ENCODE measurements at places on chromosomes 16 and 17.

- no peak for DNase-seq
Observed at GRCh38 chr16:17780181-17780580, 309.4 kb upstream of the XYLT1 start.

DNA sequence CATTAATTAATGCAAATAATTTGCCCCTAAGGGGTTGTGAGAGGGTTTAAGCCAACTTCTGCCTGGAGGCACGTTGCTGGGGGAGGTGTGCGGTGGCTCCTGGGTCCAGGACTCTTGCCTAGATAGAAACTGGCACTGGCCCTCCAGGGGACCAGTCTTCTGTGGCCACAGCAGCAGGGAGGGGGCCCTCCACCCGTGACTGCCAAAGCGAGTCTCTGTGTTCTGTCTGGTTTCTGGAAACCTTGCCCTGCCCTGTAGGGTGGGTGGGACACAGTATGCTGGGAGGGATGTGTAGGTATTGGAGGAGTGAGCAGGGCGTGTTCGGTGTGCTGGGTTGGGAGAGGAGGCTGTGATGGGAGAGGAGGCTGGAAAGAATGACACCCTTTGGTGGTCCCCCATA lies 78.8 kb downstream of the TBC1D16 start:
- no peak for DNase-seq

- no peak for DNase-seq
Observed at GRCh38 chr17:6507535-6507934, 48.8 kb downstream of the PITPNM3 start.

DNA sequence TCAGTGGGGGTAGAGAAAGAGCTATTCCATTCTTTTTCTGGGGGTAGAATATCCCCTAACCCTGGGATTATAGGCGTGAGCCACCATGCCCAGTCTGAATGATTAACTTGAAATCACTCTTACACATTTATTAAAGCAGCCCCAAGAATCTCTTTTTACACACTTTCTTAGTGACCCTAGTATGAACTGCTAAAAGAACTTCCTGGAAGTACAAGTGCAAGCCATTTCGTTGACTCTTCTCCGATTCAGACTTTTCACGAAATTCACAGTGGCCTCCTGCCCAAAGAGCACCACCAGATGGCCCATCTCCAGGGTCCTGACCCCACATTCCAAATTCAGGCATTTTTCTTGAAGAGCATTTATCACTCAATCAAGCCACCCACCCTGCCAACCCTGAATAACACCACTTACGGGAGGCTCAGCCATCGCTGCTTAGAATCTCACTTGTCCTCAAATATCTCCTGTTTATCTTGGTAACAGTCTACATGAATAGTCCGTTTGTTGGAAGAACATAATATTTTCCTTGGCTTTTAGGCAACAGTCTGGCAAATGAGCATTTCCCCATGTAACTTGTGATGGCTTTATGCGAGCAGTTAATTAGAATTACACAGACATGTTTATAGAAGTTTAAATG lies 28.0 kb downstream of the ZNF423 start:
- no peak for DNase-seq

- DNase-seq, result peak; percentile 49
Observed at GRCh38 chr17:76558198-76559095, 18.6 kb downstream of the PRCD start.

DNA sequence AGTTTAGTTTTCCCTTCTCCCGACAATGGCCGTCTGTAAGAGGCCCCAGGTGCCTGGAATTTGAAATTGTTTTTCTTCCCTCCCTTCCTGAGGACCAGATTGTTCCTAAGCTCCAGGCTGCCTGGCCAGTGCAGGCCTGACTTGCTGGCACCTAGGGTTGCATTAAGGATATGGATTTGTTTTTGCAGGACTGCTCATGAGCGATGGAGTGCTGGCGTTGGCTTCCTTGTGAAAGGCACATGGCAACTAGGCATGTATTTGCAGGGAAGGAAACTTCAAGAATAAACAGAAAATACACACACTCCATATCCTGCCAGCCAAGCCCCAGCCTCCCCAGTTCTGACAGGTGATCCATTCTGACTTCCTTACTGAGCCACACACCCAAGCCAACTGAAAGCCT lies 25.5 kb upstream of the SOX9 start:
- no peak for DNase-seq

- no peak for DNase-seq
Observed at GRCh38 chr17:19290066-19290705, 53.0 kb downstream of the EPN2 start.

DNA sequence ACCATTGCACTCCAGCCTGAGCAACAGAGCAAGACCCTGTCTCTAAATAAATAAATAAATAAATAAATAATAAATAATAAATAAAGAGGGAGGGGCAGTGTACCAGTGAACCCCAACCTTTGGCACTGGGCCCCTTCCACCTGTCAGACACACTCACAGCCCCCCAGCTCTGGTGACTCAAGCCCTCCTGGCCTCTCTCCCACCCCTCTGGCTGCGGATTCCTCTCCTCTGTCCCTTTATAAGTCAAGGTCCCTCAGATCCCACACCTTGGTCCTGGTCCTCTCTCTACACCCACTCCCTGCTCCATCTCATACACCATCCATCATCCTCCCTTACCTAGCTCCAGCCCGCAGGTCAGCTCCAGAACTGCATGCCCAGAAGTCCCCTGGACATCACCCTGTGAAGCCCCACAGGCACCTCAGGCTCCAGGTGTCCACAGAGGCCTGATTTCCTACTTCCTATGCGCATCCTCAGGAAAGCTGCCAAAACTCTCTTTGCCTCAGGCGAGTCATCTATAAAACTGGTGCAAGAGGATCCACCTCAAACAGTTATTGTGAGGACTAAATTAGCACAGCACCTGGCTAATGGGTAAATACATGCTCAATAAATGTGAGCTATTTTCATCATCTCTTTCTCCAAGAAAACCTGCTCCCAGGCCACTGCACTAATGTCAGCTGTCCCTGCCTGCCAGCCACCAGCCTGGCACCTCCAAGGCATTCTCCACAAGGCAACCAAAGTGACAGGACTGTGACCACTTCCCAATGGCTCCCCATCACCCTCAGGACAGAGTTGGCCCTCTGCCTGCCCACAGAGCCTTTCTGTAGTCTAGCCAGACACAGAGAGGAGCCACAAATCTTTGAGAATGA lies 46.8 kb downstream of the BEAN1 start:
- DNase-seq, result no peak

GRCh38 chr16:70418274-70418992 lies 20.5 kb downstream of the ST3GAL2 start:
- no peak for DNase-seq

GRCh38 chr16:15775663-15776304 lies 81.0 kb downstream of the MYH11 start:
- no peak for DNase-seq

DNA sequence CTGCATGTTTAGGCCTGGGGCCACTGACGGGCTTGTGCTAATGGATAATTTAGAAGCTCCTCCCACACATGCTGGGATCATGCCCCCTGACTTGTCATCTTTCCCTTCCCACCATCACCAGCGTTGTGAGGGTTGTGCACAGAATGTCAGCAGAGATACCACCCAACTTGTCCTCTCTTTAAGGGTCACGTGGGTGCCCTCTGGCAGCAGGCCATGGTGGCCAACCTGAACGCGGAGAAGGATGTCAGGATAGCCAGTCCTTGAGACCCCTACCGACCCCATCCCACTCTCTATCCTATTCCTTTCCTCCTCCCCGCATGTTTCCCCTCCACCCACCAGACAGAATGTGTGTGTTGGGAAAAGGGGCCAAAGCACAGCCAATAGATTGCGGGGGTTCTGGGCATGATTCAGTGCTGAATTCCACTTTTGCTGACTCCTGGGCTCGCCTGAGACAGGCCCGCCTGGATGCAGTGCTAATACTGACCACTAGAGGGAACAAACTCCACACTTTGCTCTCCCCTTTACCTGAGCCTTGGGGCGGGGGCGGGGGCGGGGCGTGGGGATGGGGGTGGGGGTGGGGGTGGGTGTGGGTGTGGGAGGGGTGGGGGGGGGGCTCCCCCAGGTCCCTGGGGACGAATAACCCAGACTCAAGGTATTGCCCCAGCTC lies at the start of gene GH2:
Gene GH2, minus strand, starts transcription at position 10 of the 667 bp plus-strand sequence. CDS start 143 bp downstream, outside the sequence.
- peak; percentile 46 for DNase-seq

DNA sequence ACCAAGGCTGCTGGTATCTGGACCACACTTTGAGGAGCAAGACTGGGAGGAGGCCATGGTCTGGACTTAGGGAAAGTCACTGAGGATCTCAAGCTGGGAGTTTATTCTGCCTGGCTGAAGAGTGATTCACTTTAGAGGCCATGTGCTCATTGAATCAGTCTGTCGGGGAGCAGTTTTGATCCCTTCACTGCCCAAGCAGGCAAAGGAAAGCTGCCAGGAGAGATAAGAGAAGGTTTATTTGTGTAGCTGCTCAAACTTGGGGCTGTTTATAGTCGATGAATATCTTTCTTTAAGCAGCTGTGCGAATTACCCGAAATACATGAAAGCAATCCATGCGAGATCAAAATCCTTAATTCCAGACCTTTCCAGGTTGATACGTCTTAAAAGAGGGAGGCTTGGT lies 544.4 kb upstream of the EEF2KMT start:
- no peak for DNase-seq

- DNase-seq, result no peak
Observed at GRCh38 chr17:48952904-48953303, 8.3 kb upstream of the SNF8 start.

GRCh38 chr17:41504246-41504977 lies 1.0 kb downstream of the KRT13 start:
- no peak for DNase-seq

DNA sequence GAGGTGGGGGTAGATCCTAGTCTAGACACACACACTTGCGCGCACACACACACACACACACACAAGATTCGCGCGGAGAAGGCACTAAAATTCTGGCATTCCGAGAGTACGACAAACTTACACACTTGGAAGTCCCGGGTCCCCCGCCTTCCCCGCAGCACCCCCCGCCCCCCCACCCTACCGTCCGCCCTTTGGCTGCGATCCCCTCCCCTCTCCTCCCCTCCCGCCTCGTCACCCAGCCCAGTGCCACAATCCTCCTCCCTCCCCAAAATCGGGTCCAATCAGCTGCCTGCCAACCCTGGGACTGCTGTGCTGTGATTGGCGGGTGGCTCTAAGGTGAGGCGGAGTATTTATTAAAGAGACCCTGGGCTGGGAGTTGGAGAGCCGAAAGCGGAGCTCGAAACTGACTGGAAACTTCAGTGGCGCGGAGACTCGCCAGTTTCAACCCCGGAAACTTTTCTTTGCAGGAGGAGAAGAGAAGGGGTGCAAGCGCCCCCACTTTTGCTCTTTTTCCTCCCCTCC lies at the start of gene SOX9:
Gene SOX9, plus strand, starts transcription at position 379 of the 522 bp plus-strand sequence. CDS start 372 bp downstream, outside the sequence.
- DNase-seq, result peak; percentile 82

GRCh38 chr17:48011405-48012150 lies 26.0 kb downstream of the COPZ2 start:
- peak; percentile 80 for DNase-seq

DNA sequence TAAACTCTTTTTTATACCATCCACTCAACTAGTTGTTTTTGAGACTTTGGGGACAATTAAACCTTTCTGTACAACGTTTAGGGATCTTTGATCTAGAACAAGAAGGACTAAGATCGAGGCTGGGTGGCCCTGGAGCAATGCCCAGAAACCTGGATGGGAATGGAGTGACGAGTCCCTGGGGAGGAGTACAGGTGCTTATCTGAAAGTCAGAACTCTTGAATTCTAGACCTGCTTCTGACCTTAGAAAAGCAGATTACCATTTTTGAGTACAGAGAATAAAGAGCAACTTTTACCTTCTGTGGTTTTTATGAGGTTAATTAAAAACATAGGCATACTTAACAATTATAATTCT lies 17.8 kb downstream of the UBE2Z start:
- DNase-seq, result peak; percentile 89

DNA sequence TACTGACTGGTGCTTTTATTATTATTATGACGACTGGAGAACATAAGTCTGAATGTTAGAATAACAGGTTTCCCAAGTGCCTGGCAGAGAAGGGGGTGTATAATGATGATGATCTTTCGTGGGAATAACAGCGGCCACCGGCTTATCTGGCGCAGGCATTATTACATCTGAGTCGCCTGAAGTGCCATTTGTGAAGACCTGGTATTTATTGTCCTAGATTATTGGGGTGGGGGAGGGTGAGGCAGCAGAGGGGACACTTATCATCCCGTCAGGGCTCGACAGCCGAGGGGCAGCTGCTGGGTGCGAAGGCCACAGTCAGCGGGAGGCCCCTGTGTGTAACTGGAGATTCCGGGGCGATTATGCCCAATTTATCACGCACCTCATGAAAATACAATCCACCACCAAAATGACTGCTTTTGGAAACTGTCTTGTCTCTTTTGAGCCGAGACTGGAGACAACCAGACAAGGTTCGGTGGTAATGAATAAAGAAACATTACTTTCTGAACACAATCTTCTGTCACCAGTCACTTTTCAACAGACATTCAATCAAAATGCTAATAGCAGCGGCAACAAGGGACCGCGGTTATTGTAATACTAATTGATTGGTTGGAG lies 199.3 kb downstream of the CCDC182 start:
- no peak for DNase-seq

- no peak for DNase-seq
Observed at GRCh38 chr16:81175325-81175891, 63.1 kb upstream of the BCO1 start.

DNA sequence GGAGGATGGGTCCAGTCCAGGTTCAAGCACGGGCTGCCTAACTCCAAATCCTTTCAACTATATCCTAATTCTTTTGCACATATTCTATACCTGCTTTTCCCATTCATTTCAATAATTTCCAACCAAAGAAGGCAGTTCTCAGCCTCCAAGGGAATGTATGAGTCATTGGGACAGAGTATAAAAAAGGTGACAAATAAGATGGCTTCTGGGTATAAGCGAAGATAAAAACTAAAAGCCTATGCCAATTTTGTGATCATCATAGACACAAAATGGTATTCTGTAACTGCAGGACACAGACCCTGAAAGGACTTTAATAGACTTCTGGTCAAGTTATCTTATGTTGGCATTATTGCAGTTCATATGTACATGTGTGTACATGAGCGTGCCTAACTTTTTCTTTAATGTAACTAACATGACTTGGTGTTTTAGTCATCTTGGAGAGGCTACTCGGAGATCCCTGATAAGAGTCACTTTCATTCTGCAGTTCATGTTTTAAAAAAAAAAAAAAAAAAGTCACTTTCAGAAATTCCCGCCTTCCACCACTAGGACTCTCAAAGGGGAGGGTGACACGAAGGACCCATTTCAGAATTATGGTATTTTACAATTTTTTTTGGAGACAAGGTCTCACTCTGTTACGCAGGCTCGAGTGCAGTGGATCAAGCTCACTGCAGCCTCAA lies 17.3 kb downstream of the COG1 start:
- peak; percentile 20 for DNase-seq

DNA sequence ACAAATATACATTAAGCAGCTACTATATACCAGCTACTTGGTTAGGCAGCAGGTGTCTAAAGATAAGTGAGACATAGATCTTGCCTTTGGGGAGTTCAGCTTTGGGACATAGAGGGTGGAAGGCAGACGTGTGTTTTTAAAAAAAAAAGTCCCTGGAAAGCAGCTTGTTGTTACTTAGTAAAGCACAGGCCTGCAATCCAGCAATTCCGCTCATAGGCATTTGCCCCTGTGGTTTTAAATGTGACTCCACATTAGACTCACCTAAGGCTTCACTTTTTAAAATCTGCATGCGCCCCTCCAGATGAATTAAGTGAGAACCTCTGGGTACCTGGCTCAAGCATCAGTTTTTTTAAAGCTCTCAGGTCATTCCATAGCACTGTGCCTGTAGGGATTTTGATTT lies 7.2 kb upstream of the MLYCD start:
- DNase-seq, result peak; percentile 10
